ENCODE measurements at places on chromosomes 3 and 15.

DNA sequence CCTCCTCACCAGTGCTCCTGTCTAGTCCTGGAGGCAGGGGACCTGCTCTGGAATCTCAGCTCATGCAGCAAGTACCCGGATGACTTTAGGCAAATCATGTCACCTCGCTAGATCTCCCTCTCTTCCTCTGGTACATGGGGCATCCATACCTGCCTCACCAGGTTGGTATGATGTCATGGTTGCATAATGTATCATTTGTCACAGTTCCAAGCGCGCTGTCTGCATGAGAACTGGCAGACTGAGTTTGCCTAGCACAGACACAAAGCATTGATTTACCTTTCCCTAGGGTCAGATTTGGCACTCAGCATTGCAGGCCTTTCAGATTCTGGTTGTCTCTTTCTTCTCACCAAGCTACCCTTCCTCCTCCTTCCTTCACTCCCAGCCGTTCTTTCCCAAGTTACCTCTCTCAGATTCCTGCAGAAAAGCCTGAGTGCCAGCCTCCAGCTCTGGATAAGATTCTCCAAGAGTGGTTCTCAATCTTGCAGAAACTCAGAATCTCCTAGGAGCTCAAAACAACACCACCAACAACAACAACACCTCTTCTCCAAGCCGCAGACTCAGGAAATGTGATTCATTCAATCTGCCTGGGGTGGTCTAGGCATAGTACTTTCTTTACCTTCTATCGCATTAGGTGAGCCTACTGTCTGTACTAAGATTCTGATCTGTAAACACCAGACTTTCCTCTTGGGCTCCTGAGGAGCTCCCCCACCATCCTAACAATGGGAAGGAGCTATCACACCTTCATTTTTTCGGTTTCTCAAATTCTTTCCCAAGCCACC, 29.5 kb downstream of the FAM43A start:
- DNase-seq, result no peak

DNA sequence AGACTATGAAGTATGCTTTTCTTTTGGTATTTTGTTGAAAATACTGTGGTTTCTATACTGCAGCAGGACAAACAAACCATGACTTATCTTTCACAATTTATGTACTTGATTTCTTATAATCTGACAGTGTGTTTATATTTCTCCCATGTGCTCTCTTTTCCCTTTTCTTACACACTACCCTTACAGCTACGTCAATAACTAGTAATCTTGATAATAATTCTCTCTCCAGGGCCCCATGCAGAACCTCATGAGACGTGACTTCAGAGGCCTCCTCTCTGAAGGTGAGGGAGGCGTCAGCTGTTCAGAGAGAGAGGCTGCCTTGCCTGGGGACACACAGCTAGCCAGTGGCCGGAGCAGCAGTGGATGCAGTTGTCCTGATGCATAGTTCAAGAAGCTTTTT, 35.9 kb downstream of the KY start:
- DNase-seq, result no peak

GRCh38 chr15:57149196-57149595, 227.1 kb upstream of the CGNL1 start:
- no peak for DNase-seq

GRCh38 chr3:97927704-97928103, 44.5 kb downstream of the RIOX2 start:
- DNase-seq, result no peak

GRCh38 chr15:80068578-80068977, 9.1 kb downstream of the ZFAND6 start:
- no peak for DNase-seq

DNA sequence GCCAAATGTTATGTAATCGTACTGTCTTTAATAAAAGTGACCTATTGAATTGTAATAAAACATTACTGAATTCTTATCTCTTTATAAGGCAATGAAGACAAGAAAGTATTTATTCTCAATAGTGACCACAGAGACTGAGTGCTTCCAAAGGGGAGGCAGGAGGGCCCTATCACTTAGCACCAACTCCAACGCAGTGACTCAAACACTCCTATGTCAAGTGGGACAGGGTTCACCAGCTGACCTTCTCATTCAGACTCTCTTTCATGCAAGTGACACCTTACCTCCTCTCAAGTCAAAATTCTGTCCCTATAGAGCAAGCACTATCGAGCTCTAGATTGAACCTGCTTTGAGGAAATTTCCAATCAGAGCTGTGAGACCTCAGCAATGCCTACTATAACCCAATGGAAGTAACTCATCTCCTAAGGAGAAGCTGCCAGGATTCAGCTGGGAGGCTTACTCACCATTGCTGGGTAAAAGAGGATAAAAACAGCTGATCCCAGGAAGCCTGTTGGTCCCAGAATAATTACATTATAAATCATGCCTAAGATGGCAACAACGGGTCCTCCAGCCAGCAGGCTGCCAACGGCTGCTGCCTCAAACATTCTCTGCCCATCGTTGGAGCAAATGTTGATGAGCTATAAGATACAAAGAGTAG, 35.6 kb downstream of the ABCC5 start:
- no peak for DNase-seq

GRCh38 chr15:101470548-101471239, 18.8 kb downstream of the PCSK6 start:
- DNase-seq, result no peak
